GM23338 (cell line): ENCODE measurements at places on chromosomes 13 and 19. TPM values are rescaled to one million over a fixed set of nuclear protein-coding genes. Genes with fewer than 3 reads are reported as not detected.
A peak's percentile ranks its signal among the peaks of the same experiment; 100 is the strongest.

Gene MRI1
- total RNA-seq: 44.5 and 46.5 TPM in 2 replicates

Gene ERICH4
- not detected in 2 replicates for total RNA-seq

Gene ENOX1
- total RNA-seq: 0.66 and 2.1 TPM in 2 replicates

Gene VMAC
- total RNA-seq: 3.2 and 3.7 TPM in 2 replicates

DNA sequence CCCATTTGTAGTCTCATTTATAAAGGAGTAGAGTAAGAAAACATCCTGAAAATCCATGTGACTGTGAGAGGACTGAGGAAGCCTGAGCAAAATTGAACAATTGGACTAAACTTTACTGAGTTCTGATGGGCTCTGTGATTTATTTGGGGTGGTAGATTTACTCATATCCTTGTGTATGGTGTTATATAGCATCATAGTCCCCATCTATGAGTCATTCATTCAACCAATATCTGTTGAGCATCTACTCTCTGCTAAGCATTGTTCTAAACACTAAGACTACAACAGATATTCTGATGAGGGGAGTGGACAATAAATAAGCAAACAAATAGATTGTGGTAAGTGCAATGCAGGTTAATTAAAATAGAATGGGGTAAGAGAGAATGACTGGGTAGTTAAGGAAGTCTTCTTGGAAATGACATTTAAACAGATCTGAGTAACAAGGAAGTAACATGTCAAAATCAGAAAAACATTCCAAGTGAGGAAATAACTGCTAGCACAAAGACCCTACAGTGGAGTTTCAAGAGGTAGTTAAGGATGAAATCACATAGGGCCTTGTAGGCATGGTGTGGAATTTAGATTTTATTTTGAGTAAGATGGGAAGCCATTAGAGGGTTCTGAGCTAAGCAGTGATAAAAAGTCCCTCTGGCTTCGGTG is 36.3 kb upstream of the MLNR start:
- H3K4me1 ChIP-seq: peaks cover 17% of the 10 kb centered on the region
- no peak for DNase-seq
- H3K4me3 ChIP-seq: no peak overlapping the region
- H3K27ac ChIP-seq: no peak overlapping the region
- no peaks in the 10 kb centered on the region for H3K27me3 ChIP-seq

- no peak overlapping the region for H3K27ac ChIP-seq
- H3K4me3 ChIP-seq: no peak overlapping the region
- H3K4me1 ChIP-seq: peaks cover 15% of the 10 kb centered on the region; the same call in 1 of the 2 replicates
- no peaks in the 10 kb centered on the region for H3K27me3 ChIP-seq
- DNase-seq: no peak
- H3K36me3 ChIP-seq: peaks cover under 1% of the 10 kb centered on the region
Measured at GRCh38 chr19:53518121-53518520, 19.8 kb upstream of the ZNF331 start.

DNA sequence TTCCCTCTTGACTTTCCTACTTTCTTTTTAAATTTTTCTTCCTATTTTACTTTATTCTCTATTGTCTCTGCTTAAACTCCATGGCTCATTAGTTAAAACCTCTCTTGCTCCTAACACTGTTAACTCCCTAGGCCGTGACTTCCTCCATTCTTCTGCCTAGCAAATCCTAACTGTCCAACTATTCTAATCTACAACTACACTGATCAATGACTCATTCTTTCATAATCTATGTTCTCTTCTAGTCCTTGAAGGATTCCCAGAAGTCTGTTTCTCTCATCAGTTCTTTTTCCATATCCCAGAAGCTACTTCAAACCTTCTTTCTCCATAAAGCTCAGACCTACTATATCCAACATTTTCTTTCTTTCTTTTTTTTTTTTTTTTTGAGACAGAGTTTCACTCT is 66.9 kb downstream of the MICU2 start:
- H3K27me3 ChIP-seq: no peaks in the 10 kb centered on the region
- H3K36me3 ChIP-seq: no peaks in the 10 kb centered on the region
- H3K4me3 ChIP-seq: no peak overlapping the region
- H3K27ac ChIP-seq: no peak overlapping the region

DNA sequence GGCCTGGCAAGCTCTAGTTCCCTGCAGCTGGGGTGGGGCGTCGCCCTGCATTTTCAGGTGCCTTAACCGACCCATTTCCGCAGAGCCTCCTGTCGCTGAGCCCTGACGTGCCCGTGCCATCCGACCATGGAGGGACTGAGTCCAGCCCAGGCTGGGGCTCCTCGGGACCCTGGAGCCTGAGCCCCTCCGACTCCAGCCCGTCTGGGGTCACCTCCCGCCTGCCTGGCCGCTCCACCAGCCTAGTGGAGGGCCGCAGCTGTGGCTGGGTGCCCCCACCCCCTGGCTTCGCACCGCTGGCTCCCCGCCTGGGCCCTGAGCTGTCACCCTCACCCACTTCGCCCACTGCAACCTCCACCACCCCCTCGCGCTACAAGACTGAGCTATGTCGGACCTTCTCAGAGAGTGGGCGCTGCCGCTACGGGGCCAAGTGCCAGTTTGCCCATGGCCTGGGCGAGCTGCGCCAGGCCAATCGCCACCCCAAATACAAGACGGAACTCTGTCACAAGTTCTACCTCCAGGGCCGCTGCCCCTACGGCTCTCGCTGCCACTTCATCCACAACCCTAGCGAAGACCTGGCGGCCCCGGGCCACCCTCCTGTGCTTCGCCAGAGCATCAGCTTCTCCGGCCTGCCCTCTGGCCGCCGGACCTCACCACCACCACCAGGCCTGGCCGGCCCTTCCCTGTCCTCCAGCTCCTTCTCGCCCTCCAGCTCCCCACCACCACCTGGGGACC is 1.2 kb downstream of the ZFP36 start:
- peak overlapping the region; percentile 60 for H3K27ac ChIP-seq
- H3K4me3 ChIP-seq: peak overlapping the region; percentile 99
- DNase-seq: peak; percentile 59

- H3K27me3 ChIP-seq: no peaks in the 10 kb centered on the region
- no peak overlapping the region for H3K27ac ChIP-seq
Measured at GRCh38 chr13:43573361-43573740, 213.4 kb downstream of the ENOX1 start.

- peaks cover 20% of the 10 kb centered on the region; the same call in 1 of the 2 replicates for H3K4me1 ChIP-seq
- DNase-seq: no peak
- no peak overlapping the region for H3K4me3 ChIP-seq
- H3K36me3 ChIP-seq: no peaks in the 10 kb centered on the region; the same call in 1 of the 2 replicates
Measured at GRCh38 chr13:29935309-29935981, 85.0 kb upstream of the UBL3 start.

DNA sequence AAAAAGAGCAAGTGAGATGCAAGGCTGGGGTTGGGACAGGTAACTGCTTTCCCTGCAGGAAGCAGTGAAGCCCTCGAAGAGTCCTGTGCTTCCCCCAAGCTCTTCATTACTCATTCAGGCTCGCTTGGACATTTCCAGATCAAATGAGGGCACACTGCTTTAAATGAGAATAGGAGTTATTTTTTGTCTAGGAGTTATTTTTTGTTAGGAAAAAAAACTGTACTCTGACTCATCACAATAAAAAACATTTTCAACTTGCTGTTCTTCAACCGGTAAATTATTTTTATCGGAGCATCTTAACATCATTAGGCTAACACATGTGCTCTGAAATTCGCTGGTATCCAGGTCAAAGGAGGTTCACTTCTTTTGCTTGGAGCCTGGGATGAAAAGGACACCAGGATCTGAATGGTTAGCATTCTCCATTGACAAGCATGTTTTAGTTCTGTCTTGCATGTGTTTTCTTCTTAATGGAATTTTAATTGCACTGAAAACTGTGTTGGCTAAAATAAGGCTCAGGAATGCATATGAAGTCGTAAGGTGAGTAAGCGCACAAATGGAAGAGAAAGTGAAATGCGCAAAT is 80.7 kb upstream of the STK24 start:
- no peaks in the 10 kb centered on the region for H3K4me1 ChIP-seq
- H3K27ac ChIP-seq: no peak overlapping the region
- no peaks in the 10 kb centered on the region for H3K27me3 ChIP-seq
- no peak for DNase-seq
- H3K4me3 ChIP-seq: no peak overlapping the region
- H3K36me3 ChIP-seq: peaks cover 3% of the 10 kb centered on the region; the same call in 1 of the 2 replicates

- no peak overlapping the region for H3K4me3 ChIP-seq
- H3K27ac ChIP-seq: no peak overlapping the region
- H3K4me1 ChIP-seq: no peaks in the 10 kb centered on the region
- DNase-seq: no peak
Measured at GRCh38 chr19:844546-844971, 3.8 kb downstream of the PRTN3 start.

GRCh38 chr13:112934078-112934477 is 34.9 kb upstream of the MCF2L start:
- H3K27ac ChIP-seq: no peak overlapping the region
- H3K4me1 ChIP-seq: no peaks in the 10 kb centered on the region
- H3K4me3 ChIP-seq: no peak overlapping the region

GRCh38 chr19:4120559-4121272 is 3.2 kb downstream of the MAP2K2 start:
- H3K27ac ChIP-seq: no peak overlapping the region
- no peak overlapping the region for H3K4me3 ChIP-seq
- peaks cover 4% of the 10 kb centered on the region; the same call in 1 of the 2 replicates for H3K36me3 ChIP-seq
- no peak for DNase-seq

- no peaks in the 10 kb centered on the region for H3K36me3 ChIP-seq
- H3K27ac ChIP-seq: no peak overlapping the region
- no peak for DNase-seq
- no peak overlapping the region for H3K4me3 ChIP-seq
Measured at GRCh38 chr13:43240278-43240677, 216.9 kb downstream of the DNAJC15 start.

DNA sequence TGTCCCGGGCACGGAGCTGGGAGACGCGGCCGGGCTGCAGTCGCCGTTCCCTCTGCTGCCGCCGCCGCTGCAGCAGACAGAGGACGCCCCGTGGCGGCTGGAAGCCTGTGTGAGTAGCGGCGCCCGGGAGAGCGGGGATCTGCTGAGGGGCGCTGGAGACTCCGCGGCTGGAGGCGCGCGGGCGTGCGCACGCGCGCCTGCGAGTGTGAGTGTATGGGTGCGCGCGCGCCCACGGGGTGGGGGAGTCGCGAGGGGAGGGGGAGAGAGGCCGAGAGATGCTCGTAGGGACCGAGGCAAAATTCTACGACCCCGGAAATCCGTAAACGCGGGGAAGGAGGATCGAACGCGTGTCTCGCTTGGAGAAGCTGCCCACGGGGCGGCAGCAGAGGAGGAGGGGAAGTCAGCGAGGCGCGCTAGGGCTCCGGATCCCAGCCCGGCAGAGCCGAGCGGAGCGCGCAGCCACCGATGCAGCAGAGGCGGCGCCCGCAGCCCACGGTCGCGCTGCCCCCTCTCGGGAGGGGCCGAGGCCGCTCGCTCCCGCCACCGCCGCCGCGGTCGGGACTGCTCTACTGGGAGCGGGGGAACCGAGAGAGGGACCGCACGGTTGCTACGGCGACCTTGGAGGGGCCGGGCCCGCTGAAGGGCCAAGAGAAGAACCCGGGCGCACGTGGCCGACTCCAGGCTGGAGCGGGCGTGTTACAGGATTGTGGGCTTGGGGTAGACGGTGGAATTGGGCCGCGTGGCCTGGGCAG is at the start of gene ENOX1:
Gene ENOX1, minus strand, starts transcription at position 207 of the 752 bp plus-strand sequence.
- H3K27ac ChIP-seq: no peak within 1 kb of the TSS
- no peaks in the 10 kb centered on the region for H3K36me3 ChIP-seq
- DNase-seq: peak; percentile 77
- H3K4me3 ChIP-seq: peak within 1 kb of the TSS; percentile 72
- H3K4me1 ChIP-seq: peaks cover 8% of the 10 kb centered on the region

- H3K4me1 ChIP-seq: no peaks in the 10 kb centered on the region
- no peaks in the 10 kb centered on the region for H3K27me3 ChIP-seq
- no peaks in the 10 kb centered on the region; the same call in 1 of the 2 replicates for H3K36me3 ChIP-seq
- DNase-seq: no peak
- H3K4me3 ChIP-seq: no peak overlapping the region
Measured at GRCh38 chr13:33918199-33918932, 100.4 kb downstream of the RFC3 start.

DNA sequence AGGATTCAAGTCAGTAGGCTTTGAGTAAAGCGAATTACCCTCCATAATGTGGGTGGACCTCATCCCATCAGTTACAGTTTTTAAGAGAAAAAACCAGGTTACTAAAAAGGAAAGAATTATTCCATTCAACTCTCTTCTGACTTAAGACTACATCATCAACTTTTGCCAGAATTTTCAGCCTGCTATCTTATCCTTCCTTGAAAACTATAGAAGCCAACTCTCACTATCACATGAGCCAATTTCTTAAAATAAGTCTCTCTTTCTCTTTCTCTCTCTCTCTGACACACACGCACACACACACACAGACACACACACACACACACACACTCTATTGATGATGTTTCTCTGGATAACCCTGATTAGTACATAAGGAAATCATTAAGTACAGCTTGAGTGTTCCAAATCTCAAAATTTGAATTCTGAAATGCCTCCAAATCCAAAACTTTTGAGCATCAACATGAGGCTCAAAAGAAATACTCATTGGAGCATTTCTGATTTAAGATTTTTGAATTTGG is 217.0 kb upstream of the PRR20A start:
- H3K36me3 ChIP-seq: no peaks in the 10 kb centered on the region
- no peak for DNase-seq
- H3K27ac ChIP-seq: no peak overlapping the region
- no peaks in the 10 kb centered on the region for H3K27me3 ChIP-seq

- H3K36me3 ChIP-seq: no peaks in the 10 kb centered on the region
- H3K27me3 ChIP-seq: no peaks in the 10 kb centered on the region
- no peak overlapping the region for H3K27ac ChIP-seq
- DNase-seq: no peak
- no peak overlapping the region for H3K4me3 ChIP-seq
Measured at GRCh38 chr13:90205911-90206310, 1141.6 kb upstream of the MIR17HG start.

- no peak overlapping the region for H3K4me3 ChIP-seq
- no peak overlapping the region for H3K27ac ChIP-seq
- no peak for DNase-seq
- H3K4me1 ChIP-seq: no peaks in the 10 kb centered on the region
- H3K36me3 ChIP-seq: no peaks in the 10 kb centered on the region
Measured at GRCh38 chr13:66424422-66424821, 805.7 kb downstream of the PCDH9 start.

DNA sequence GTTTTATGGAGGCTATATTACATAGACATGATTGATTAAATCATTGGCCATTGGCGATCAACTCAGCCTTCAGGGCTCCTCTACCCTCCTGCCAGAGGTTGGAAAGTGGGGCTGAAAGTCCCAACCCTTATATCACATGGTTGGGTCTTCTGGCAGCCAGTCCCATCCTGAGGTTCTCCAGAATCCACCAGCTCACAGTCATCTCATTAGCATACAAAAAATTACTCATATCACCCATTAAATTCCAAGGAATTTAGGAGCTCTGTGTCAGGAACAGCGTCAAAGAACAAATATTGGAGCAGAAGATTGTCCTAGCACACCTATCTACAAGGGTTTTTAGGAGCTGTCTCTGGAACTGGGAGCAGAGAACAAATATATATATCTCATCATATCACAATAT is 39.4 kb upstream of the FARP1 start:
- no peaks in the 10 kb centered on the region for H3K27me3 ChIP-seq
- 0 out of 2 replicates have a peak, but pooled peaks cover 9% of the 10 kb centered on the region for H3K36me3 ChIP-seq
- DNase-seq: no peak
- H3K27ac ChIP-seq: no peak overlapping the region
- no peak overlapping the region for H3K4me3 ChIP-seq
- peaks cover 7% of the 10 kb centered on the region for H3K4me1 ChIP-seq

- H3K27ac ChIP-seq: no peak overlapping the region
- no peaks in the 10 kb centered on the region for H3K27me3 ChIP-seq
- no peaks in the 10 kb centered on the region; the same call in 1 of the 2 replicates for H3K36me3 ChIP-seq
- H3K4me1 ChIP-seq: peaks cover 19% of the 10 kb centered on the region
- no peak overlapping the region for H3K4me3 ChIP-seq
- no peak for DNase-seq
Measured at GRCh38 chr13:24167666-24168391, 7.3 kb downstream of the SPATA13 start.
